ENCODE measurements at places on chromosomes 7 and 10.

GRCh38 chr10:101892782-101893391 lies 49.3 kb upstream of the KCNIP2 start:
- DNase-seq, result no peak

GRCh38 chr7:64574540-64575099 lies 11.7 kb upstream of the ZNF680 start:
- DNase-seq, result no peak

- no peak for DNase-seq
Measured at GRCh38 chr7:71594736-71595135, 462.8 kb downstream of the GALNT17 start.

GRCh38 chr7:44101966-44102845 lies 1.9 kb upstream of the AEBP1 start:
- DNase-seq, result no peak

DNA sequence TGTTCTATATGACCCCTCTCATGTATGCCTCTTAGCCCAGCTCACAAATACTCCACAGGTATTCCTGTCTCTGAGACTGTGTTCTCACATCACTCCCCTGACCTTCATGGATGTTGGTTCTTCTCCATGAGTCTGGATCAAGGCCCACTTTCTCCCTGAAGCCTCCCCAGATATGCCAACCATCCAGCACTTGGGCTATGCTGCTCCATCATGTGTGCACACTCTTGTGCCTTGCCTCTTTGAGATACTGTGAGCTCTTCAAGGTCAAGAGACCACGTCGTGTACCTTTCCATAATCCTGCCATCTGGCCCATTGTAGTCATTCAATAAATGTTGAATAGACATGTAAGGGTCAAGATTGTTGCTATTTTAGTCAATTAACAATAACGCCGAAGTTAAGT lies 30.1 kb upstream of the TM9SF3 start:
- DNase-seq, result no peak

GRCh38 chr10:103280506-103280905 lies 3.6 kb downstream of the INA start:
- DNase-seq, result no peak

- DNase-seq, result no peak
Measured at GRCh38 chr7:96233084-96233483, 88.8 kb downstream of the SLC25A13 start.

- DNase-seq, result no peak
Measured at GRCh38 chr7:4483851-4484250, 198.2 kb upstream of the FOXK1 start.

DNA sequence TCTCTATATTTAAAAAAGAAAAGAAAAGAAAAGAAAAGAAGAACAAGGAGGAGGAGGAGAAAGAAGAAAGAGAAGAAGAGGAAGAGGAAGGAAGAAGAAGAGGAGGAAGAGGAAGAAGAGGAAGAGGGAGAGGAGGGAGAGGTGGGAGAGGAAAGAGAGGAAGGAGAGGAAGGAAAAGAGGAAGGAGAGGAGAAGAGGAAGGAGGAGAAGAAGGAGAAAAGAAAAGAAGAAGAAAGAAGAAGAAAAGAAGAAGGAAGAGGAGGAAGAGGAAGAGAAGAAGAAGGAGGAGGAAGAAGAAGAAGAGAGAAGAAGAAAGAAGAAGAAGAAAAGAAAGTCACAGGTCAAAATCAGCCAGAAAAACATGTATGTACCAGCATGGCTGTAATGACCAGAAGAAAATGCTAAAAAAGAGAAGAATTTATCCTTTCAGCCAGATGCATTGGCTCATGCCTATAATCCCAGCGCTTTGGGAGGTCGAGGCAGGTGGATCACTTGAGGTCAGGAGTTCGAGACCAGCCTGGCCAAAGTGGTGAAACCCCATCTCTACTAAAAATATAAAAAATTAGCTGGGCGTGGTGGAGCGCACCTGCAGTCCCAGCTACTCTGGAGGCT lies 5.3 kb upstream of the POR start:
- no peak for DNase-seq

DNA sequence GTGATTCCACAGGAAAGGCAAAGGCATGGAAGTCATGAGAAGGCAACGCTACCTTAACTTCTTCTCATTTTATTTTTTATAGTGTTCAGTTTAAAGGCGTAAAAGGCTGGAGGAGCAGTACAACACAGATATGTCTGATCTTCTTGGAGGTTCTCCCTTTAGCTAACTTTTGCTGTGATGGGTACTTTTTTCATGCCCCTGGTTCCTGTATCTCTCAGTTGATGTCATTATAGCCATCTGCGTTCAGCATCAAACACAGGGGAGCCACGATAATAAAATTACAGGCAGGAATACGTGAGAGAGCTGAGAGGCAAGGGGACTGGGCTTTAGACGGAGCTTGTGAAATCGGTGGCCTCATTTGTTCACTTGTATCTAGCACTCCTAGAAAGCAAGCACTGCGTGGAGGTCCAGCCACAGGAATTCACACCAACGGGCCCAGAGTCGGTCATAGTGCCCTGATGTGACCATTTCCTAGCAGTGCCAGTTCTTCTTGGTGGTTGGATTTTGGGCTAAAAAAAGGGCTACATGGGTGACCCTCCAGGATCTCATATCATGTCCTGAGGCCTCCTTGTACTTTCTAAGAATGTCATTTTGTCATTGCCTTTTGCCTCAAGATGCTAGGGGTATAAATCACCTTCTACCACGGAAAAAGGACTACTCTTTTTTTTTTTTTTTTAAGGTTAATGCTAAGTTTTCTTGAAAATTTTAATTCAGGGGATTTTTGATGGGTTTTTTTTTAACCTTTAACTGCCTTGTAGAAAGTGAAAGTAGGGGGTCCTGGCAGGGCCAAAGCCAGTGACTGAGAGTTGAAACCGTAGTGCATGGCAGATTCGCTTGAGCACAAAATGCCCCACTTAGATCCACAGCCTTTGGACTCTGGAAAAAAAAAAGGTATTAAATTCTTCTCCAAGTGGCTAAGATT lies 191.5 kb downstream of the CELF2 start:
- peak; percentile 37 for DNase-seq

DNA sequence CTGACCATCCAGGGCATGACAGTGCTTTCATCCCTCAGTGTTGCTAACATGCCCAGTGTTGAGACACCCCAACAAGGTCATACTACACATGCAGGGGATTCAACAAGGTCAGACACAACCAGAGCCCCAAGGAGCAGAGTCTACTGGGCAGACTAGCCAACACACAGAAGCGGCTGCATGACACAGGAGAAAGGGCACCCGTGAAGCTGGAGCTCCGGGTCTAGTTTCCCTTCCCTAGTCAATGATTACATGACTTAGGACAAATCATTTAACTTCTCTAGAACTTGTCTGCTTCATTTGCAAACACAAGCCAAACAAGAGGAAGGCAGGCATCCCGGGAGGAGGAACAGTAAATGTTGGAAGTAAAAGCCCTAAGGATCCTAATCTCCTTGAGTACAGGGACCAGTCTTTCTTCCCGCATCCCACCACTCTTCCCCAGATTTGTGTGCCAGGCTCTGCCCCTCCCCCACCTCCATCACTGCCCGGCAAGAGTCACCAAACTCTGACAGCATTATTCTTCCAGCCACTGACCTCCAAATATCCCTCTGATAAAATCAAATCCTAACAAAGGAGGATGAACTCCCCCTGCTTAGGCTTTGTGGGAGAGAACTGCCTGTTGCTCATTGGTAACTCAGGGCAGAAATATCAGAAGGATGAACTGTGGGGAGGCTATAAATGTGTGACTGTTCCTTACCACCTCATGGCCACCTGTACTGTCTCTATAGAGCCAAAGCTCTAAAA lies 104.3 kb downstream of the KCNMA1 start:
- no peak for DNase-seq

Data from activated CD4-positive, alpha-beta T cell treated with anti-CD3 and anti-CD28 coated beads, Interleukin-2, amount 50 U/mL, for 16 hours (primary cell).